Ascending aorta (tissue), 2 donors: ENCODE measurements at places on chromosomes 4 and X. TPM values are rescaled to one million over a fixed set of nuclear protein-coding genes. Genes with fewer than 3 reads are reported as not detected.

Gene SSX5
- not detected for total RNA-seq

Gene CSAG2
- not detected for total RNA-seq

Gene ANKRD37
- 1.9 TPM for total RNA-seq

Gene TMEM47
- total RNA-seq: 117 TPM

Gene MBNL3
- 3.1 TPM for total RNA-seq

Gene PPP1R3F
- total RNA-seq: 14.8 TPM

Gene CAPN6
- total RNA-seq: 1.5 TPM

Gene PGK1
- 72.1 TPM for total RNA-seq

Gene RIPPLY1
- not detected for total RNA-seq

Gene EREG
- total RNA-seq: not detected

Gene TRO
- total RNA-seq: 1.4 TPM

Gene SMIM20
- total RNA-seq: 5.7 TPM

Gene SAGE1
- not detected for total RNA-seq

Gene CLIC2
- total RNA-seq: 34.3 TPM

Gene TBC1D8B
- total RNA-seq: 7.1 TPM

Gene SHROOM4
- 25.3 TPM for total RNA-seq

Gene IL1RAPL1
- total RNA-seq: not detected
